ENCODE measurements at places on chromosomes 16 and 17. TPM values are rescaled to one million over a fixed set of nuclear protein-coding genes. Genes with fewer than 3 reads are reported as not detected.
A peak's percentile ranks its signal among the peaks of the same experiment; 100 is the strongest.

- DNase-seq: no peak
Measured at GRCh38 chr16:77468831-77469230, 34.0 kb upstream of the ADAMTS18 start.

- no peak for DNase-seq
Measured at GRCh38 chr16:31441956-31442355, 633 bp downstream of the ZNF843 start.

DNA sequence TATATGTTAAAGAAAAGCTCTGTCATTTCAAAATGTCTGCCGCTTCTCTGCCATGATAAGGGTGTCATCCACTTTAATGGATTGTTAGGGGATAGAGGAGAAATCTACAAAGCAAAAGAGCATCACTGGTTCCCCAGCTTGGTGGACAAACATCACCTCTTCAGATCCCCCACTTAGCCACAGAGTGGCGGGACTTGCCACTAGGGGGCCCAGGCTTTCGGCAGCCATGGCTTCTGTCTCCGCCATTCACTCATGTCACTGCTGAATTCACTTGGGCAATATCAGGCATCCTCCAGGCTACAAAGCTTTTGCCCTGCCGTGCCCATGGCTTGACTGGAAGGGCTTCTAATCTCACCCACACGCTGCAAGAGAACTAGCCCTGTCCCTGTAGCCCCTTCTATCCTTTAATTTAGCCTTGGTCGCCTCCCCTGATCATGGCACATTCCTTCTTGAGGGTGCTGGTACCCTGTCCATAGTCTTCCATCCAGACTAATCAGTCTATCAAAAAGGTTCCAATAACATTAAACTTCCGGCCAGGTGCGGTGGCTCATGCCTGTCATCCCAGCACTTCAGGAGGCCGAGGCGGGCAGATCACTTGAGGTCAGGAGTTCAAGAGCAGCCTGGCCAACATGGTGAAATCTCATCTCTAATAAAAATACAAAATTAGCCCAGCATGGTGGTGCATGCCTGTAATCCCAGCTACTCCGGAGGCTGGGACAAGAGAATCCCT lies 34.7 kb downstream of the SBK1 start:
- peak; percentile 79 for DNase-seq

DNA sequence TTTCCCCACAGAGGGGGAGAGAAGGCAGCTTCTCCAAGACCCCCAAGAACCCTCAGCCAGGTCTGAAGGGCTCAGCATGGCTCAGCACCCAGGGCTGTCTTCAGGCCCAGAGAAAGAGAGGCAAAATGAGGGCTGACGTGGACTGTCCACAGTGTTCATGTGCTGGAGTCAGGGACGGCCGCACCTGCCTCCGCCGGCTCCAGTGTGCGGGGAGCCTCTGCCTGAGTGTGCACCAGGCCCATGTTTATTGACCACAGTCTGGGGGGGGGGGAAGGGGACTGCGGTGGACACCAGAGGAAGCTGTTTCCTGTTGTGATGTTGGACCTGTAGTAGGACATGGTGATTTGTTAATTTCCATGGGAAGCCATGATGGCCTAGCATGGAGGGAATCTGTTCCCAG lies 6.9 kb downstream of the MRM1 start:
- no peak for DNase-seq

- DNase-seq: no peak
Measured at GRCh38 chr17:79556271-79556670, 54.6 kb downstream of the RBFOX3 start.

Gene BAIAP3
- 16.5 TPM for total RNA-seq

DNA sequence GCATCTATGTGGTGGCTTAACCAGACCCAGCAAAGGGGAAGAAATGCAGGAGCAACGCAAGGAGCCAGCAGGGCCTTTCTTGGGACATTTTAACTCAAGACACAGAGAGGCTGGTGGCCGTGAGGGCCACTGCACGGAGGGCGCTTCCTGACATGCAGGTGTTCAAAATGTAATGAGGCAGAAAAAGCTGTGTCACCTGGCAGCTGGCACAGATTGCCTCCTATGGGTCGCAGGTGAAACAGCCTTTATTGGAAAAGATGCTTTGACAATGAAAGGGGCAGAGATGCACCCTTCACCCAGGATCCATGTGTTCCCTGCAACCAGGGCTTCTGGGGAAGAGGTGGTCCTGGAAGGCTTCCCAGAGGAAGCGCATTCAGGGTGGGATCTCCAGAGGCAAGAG lies 219.3 kb downstream of the XYLT1 start:
- no peak for DNase-seq
